ENCODE measurements at places on chromosomes 7 and 10.
A peak's percentile ranks its signal among the peaks of the same experiment; 100 is the strongest.

- no peak for DNase-seq
Observed at GRCh38 chr10:110431659-110432058, 66.0 kb upstream of the DUSP5 start.

- DNase-seq = no peak
Observed at GRCh38 chr7:36644625-36645422, 79.5 kb downstream of the AOAH start.

- peak; percentile 48 for DNase-seq
Observed at GRCh38 chr7:29806208-29806994, at the start of gene WIPF3. WIPF3 (plus strand) TSS chr7:29806508; CDS start chr7:29834725, 28,217 bp downstream.

DNA sequence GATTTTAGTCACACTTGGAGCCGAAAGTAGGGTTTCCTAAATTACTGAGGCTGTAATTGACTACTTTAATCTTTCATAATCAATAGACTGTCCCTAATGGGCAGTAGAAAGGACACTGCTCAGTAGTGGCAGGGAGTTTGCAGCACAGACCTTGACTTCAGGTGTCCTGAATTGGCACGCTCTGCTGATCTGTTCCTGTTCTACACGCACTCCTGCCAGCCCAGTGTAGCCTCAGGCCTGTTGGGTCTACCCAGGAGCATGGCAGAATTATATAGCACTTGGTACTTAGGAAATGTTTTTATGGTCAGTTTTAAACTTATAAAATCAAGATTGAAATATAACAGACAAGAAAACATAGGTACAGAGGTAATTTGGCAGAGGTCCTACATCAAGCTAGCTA lies 9.0 kb downstream of the EIF4H start:
- DNase-seq = no peak

- DNase-seq = peak; percentile 58
Observed at GRCh38 chr7:93890041-93890463, 501 bp downstream of the TFPI2 start.

- DNase-seq = no peak
Observed at GRCh38 chr7:98215561-98216495, 4.6 kb downstream of the BHLHA15 start.

DNA sequence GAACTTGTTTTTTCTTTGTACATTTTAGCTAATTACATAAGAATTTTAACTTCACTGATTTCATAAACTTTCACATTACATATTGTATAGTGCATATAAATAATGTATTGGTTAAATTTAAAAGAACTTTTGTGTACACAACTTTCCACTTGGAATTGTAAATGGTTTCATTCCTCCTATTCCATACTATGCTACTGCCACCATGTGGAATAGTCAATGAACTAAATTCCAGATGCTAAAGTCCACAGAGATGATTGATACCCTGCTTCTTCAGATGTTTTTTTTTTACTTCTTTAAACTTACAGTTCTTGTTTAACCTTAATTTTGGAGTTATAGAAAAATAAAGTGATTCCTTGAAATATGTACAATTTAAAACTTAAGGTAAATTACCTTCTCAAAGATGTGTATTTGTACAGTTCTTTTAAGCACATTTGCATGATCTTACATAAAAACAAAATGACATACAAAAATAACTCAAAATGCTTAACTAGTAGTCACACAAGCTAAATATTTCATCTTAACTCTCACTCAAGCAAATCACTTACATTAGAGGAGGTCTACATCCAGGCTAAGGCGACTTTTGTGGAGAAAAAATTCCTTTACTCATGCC lies 247.6 kb upstream of the HGF start:
- peak; percentile 45 for DNase-seq

- no peak for DNase-seq
Observed at GRCh38 chr10:79206300-79207095, 137.7 kb downstream of the ZMIZ1 start.

- no peak for DNase-seq
Observed at GRCh38 chr10:133258818-133259601, 17.7 kb downstream of the ADAM8 start.

- DNase-seq = no peak
Observed at GRCh38 chr10:37379991-37380390, 254.6 kb downstream of the ANKRD30A start.

DNA sequence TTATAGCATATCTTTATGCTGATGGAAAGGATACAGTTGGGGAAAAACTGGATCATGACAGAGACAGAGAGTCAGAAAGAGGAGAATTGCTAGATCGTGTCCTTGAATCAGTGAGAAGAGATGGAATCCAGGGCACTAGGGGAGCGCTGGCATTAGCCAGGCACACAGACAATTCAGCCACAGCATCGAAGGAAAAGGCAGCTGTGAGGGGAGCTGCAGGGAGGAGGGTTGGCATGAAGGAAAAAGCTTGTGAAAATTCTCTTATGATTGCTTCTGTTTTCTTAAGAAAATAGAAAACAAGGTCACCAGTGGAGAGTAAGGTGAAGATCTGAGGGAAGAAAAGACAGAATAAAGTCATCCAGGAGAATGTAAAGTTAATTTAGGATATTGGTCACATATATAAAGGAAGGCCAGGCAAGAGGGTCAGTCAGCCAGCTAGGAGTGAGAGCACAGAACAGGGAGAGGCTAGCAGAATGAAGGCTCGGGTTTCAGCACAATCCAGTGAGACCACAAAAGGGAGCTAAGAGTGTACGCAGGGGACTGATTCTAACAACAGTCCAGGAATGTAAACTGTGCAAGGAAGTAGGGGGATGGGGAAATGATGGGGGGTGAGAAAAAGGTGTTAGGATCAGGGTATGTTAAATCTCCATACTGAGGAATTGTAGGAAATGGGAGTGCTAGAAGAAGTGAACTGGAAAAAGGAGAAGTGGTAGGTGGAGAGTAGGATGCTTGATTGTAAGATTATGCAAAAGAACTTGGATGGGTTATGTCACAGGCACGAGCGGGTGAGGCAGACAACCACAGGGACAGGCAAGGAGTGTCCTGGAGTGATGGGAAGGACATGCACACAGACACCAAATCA lies 112.0 kb downstream of the RNF32 start:
- no peak for DNase-seq

- no peak for DNase-seq
Observed at GRCh38 chr7:47299496-47299895, 282.4 kb downstream of the TNS3 start.
